ENCODE measurements at places on chromosomes 11 and 22.

- no peak for DNase-seq
Observed at GRCh38 chr22:20054034-20054427, 26.0 kb upstream of the DGCR8 start.

DNA sequence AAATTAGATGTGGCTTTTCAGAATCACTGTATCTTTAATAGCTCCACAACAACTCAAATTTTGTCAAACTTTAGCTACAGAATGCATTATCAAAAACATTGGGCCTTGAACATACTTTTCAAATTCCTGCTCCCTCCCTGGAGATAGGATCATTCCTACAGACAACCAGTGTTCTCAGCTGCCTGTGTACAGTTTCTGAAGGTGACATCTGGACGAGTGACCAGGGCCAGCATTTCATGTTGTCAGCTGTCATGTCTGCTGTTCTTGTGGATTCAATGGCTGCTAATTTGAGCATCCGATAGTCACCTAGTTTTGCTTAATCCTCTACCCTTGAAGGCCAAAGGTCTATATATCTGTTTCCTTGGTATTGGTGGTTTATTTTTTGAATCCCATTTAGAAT, 188.2 kb downstream of the DBX1 start:
- DNase-seq, result no peak

GRCh38 chr11:133753150-133753549, 92.2 kb downstream of the SPATA19 start:
- DNase-seq, result no peak

- DNase-seq, result no peak
Observed at GRCh38 chr11:90593099-90593498, 370.2 kb upstream of the CHORDC1 start.

DNA sequence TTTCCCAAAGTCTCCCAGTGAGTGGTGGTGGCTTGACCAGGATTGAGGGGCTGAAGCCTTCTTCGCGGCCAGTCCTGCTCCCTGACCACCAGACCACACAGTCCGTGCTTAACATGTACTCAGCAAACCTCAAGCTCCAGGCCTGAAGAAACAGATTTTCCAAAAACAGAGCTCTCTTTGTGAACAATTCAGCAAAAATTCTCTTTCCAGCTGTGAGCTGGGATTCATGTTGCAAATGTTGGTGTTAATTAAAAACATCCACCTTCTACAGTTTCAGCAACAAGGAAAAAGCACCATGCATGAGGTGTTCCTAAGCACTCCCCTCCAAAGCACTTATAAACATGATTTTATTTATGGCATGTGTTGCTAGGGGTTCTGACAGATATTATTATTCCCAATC, 129.5 kb downstream of the ETS1 start:
- no peak for DNase-seq

- no peak for DNase-seq
Observed at GRCh38 chr11:122698392-122698791, 42.9 kb downstream of the UBASH3B start.

DNA sequence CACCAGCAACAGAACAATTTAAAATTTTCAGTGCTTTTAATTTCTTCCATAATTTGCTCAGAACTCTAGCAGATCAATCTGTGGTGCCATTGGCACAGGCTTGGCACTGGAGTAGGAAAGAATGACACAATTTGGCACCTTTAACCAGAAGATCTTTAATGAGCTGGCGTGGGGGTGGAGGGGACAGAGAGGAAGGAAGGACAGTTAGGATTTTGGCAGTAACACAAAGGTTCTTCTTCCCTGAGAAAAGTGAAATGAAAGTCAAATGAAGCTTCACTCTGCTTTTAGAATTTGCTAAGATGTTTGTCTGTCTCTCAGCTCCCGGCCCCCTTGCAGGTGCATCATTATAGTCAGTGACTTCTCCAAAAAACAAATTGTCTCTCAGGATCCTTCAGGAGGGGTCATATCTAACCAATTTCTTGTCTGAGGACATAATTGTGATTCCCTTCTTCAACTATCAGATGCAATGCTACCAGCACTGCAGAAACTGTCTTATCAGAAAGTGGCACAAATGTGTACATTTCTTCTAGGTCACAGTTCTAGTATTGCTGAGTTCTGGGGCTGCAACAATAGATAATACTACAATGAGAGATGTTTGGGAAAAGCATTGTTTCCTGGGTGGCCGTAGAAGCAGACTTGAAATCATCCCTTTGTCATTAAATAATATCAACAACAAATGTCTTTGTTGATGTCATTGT, 66.8 kb downstream of the CSTPP1 start:
- no peak for DNase-seq

DNA sequence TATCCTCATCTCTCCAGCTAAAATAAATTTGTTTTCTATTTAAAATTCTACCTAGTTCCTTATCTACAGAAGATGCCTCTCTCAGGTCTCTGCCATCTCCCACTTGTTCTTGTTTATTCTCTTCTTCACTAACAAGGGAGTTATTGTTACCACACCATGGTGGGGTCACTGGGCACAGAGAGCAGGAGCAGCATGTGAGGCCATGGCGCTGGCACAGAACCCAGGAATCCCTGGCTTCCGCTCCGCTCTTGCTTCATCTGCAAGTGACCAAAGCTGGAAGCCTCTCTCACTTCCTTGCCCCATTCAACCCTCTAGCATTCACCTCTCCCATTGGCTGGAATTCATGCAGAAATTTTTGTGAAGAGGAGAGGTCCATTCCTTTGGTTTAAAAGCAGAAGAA, 190.7 kb upstream of the NCAM1 start:
- DNase-seq, result no peak

DNA sequence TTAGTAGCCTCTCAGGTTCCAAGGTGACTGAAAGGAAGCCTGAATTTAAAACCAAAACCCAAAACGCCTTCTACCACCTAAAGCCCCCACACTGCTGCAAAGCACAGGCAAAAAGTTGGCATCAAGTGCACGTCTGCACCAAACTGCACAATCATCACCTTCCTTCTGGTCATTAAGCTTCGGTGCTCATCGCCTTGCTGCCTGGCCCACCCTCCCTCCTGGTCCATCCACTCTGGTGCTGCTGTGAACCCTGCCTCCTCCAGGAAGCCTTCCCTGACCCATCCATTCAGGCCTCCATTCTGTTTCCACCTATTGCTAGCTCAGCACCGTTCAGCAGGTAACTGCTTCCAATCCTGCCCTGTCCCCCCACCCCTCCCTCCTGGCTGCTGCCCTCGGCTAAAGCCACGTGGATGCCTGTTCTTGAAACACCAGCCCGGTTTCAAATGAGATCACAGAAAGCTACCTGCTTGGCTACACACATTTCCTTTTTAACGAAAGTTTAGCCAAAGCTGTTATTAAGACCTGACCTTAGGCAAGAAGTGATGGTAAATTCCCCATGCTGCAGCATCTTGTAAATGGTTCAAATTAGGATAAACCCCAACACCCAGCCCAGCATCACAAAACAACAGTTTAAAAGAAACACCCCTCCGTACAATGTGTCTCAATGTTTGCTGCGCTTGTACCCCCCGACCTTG, 53.8 kb upstream of the CD5 start:
- no peak for DNase-seq

GRCh38 chr11:113178381-113179070, 135.9 kb upstream of the TTC12 start:
- DNase-seq, result no peak

DNA sequence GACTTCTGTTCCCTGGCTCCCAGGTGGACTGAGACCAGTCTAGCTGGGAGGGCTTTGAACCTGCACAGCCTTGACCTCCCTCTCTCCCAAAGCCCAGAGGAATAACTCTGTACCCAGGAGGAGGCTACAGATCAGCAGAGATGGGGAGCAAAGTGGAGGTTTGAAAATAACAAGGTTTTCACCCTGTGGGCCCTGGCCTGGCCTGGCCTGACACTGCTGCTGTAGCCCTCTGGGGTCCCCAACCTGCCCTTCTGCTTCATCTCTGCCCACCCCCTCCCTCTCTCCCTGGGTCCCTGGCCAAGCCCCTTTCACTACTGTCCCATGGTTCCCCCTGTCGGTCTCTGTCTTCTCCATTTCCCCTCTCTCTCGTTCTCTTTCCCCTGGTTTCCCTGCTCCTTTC, 225.2 kb downstream of the BUD13 start:
- no peak for DNase-seq

DNA sequence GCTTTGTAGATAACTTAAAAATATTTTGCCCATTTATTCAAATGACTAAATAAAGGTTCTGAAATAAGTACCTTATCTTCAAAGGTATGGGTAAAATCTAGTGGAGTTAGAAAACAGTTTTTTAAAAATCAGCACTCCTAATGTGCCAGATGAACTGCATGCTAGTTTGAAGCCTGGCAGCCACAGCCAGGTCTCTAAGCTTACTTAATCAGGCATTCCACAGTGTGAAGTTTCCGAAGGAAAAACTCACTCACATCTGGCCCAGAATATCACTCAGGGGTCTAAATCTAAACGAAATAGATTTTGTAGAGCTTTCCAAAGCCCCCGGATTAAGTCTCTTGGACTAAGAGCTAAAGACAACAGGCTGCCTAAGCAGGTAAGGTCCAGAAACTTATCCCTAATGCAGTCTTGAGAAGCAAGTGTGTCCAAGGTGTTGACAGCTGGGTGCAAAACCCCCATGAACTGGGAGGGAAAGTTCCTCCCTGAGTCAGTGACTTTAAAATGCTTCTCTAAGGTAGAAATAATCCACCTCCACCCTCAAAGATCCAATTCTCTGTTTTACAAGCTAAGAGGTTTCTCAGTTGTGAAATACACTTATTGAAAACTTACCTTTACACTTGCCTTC, 157.6 kb downstream of the FCHSD2 start:
- DNase-seq, result no peak

DNA sequence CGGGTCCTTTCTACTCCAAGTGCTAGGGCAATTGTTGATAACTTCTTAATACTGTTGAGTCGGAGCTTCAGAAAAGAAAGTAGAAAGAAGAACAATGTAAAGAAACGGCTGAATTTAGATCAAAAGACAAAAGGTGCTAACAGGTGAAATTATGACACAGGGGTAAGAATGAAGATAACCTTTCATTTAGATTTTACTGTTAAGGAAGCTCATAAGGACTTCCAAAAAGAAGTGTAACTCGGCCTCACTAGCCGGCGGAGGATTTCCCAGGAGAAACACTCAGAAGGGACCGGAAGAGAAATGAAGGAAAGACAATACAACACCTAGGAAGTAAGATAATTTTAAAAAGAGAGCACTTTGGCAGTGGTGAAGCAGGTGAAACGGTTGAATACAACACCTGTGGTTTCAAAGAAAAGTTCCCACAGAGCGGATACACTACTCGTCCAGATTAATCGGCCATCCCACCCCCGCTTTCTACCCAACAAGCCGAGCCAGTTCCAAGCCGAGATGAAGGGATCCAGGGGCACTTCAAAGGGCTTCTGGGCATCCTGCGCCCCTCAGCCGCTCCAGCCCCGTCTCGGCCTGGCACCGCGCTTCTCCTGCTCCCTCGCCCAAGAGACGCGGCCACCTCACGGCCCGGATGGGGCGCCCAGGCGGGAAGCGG, 737 bp downstream of the PPP2R1B start:
- no peak for DNase-seq

- DNase-seq, result no peak
Observed at GRCh38 chr11:103125462-103125861, 16.2 kb downstream of the DYNC2H1 start.

- DNase-seq, result no peak
Observed at GRCh38 chr11:17036666-17037658, 22.7 kb upstream of the PLEKHA7 start.

- no peak for DNase-seq
Observed at GRCh38 chr11:18330921-18331320, 8.6 kb downstream of the GTF2H1 start.

- DNase-seq, result no peak
Observed at GRCh38 chr11:13033760-13034533, 24.8 kb downstream of the RASSF10 start.

DNA sequence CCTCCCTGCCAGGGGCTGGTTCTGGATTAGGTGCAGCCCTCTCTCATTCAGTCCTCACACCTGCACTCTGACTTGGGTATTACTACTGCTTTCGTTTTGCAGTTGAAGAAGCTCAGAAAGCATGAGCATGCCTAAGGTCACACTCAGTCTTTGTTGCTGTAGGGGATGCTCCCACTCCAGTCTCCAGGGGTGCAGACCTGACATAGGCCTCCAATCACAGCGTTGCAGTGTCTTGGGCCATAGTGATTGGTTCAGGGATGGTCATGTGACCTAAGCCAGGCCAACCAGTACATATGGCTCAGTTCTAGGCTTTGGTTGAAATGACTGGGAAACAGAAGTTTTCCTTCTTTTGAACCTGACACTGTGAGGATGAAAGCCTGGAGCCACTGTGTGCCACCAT, 61.7 kb downstream of the FBXO7 start:
- no peak for DNase-seq

- DNase-seq, result no peak
Observed at GRCh38 chr22:38257181-38257580, 15.6 kb downstream of the TMEM184B start.

DNA sequence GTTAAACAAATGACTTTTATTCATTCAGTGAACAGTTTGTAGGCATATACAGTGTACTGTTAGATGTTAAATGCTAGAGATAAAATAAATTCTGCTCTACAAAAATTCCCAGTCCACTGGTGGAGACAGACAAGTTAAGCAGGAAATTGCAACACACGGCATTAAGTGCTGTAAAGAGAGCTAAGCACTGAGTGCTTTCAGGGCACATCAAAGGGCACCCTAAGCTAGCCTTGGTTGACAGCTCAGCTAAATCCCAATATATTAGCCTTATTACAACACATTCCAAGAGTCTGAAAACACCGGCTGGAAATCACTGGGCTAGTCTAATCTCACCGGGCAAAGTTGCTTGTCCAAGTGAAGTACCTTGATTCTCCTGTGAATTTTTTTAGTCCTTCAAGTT, 55.1 kb downstream of the NOX4 start:
- DNase-seq, result no peak

DNA sequence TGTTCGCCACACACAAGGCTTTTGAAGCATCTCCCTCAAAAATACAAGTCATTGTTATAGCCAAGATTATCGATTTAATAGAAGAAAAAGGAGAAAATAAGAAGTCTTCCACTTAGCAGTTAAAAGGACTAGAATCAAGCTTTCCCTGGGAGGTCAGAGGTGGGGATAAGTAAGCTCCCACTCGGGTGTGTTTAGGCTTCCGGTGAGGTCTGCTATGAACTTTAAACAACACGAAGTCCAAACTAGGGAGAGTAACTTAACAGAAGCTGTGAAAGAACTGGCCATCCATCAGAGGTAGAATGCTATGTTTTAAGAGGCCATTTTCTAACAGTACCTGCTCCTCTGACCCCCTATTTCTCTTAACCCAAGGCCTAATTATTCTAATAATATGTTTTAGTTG, 91.4 kb upstream of the APOA1 start:
- DNase-seq, result no peak
